SHP77 (cell line): ENCODE measurements at places on chromosomes 16 and 17.

- DNase-seq: no peak
These were observed 5.2 kb downstream of the MINK1 start for GRCh38 chr17:4838309-4838785.

DNA sequence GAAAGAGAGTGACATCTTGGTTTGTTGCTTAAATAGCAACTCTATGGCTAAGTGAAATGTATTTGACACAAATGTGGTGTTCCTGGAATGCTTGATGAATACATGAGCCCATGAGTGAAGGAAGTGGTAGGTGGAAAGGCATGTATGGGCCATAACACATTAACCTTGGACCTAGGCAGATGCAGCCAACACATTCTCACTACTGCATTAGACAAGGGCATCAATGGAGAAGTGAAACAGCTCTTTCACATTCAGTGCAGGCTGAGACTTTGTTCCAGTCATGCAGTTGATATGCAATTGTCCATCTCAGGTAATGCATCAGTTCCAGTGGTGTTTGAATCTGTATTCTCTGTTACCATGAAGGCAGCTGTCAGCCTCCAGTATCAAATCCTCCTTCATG is 133.6 kb downstream of the HS3ST3B1 start:
- DNase-seq: no peak

GRCh38 chr16:50643192-50643591 is 37.9 kb downstream of the SNX20 start:
- no peak for DNase-seq

DNA sequence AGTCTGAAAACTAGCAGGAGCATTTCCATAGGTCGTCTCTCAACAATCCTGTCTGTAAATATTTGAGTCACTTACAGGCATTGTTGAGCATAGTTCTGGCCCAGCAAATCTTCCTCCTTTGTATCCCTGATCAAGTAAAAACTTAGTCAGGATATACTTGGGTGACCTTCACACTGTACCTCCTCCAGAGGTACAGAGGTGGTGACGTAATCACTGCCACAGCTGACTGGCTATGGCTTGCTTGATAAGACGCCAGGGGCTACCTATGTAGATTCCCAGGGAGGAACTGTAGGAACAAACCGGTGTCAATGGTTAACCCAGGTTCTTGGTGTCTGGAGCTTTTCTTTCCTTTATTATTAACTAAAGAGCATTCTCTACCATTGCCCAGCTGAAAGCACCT is at the start of gene KCNJ16:
KCNJ16 (plus strand) TSS at position 270 of the 400 bp plus-strand sequence. CDS start 56,863 bp downstream, outside the sequence.
- no peak for DNase-seq

- DNase-seq: no peak
These were observed 488 bp downstream of the SPSB3 start for GRCh38 chr16:1781758-1782407.

GRCh38 chr17:14432079-14432478 is 131.2 kb downstream of the HS3ST3B1 start:
- DNase-seq: no peak
